ENCODE measurements at places on chromosomes 4 and X.

DNA sequence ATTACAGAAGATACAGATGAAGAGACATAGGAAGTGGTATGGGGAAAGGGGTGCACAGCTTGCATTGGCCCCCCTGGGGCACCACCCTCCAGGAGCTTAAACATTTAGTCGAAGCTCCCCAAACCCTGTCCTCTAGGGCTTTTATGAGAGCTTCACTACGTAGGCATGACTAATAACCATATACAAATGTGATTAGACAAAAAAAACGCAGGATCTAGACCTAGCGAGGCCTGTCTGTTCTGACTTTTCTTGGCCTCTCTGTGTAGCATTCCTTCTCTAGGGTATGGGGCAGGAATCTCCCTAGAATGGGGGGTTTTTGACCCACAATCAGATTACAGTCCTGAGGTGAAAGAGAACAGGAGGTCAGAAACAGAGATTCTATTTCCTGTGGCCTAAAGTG, 293.7 kb upstream of the GALNTL6 start:
- no peak for DNase-seq

DNA sequence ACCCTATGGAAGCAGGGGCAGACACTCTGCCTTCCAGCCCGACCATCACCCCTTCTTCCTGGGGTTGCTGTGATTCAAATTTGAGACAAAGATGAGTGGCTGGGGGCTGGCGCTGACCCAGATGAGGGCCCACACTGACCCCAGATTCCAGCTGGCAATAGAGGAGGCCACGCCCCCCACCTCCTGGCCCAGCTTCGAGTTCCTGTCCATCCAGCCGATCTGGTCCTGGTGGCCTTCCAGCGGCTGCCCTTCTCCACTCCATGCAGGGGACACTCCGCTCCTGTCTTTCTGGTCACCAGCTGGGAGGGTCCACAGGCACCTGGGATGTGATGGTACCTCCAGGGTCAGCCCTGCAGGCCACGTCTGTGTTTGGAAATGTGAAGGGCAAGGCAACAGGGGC, 98.5 kb upstream of the PSAPL1 start:
- no peak for DNase-seq

DNA sequence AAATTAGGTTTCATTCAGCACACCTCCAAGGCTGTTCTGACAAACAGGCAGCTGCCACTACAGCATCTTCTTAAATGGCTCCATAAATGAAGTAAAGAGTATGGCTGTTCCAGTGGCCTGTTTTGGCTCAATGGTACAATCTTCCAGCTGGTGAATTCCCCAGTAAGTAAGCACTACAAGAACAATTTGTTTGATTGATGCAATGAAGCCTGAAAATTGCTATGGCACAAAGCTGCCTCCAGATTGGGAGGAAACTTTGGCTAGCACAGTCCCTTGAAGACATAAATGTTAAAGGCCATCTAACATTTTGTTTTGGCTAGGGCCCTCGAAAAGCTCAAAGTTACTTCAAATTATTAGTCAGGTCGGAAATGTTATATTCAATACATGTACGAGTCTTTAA, 47.5 kb downstream of the FGF13 start:
- DNase-seq, result no peak

DNA sequence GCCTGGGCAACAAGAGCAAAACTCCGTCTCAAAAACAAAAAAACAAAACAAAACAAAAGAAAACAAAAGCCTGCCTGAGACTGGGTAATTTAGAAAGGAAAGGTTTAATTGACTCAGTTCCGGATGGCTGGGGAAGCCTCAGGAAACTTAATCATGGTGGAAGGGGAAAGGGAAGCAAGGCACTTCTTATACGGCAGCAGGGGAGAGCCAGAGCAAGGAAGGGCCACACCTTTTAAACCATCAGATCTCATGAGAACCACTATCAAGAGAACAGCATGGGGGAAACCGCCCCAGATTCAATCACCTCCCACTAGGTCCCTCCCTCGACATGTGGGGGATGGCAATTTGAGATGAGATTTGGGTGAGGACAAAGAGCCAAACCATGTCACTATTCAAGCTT, 122.2 kb downstream of the UBE2K start:
- no peak for DNase-seq

DNA sequence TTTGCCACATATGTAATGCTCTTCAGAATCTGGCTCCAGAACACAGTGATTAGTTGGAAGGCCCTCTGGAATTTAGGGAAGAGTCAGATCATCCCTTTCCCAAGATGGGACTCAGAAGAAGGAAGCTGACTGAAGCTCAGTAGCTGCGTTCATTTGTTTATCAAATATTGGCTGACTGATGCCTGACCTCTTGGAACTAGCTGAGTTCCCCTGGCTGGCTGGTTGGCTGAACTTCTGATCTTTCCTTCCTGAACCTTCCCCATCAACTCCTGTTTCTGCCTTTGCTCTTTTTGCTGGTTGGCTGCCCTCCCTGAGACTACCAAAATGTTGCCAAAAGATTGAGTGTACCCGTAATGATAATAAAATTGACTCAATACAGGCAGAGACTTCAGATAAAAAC, 866.5 kb upstream of the INTU start:
- no peak for DNase-seq

- DNase-seq, result no peak
These were observed 545.3 kb upstream of the FAT1 start for GRCh38 chr4:187268940-187269339.

DNA sequence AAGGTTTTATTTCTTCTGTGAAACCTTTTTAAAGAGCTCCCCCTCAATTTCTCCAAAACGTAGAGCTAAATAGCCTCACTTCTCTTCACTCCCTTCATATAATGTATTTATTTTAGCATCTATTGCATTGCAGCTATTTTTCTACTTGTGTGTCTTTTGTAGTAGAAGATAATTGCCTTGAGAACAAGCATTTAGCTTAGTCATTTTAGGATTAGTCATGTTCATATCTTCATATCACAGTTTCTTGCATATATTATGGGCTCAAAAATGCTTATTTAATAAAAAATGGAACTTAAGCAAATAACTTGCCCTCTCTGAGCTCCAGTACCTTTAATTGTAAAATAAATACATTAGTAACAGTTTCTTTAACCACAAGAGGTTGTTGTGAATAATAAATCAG, 72.1 kb upstream of the SPANXC start:
- no peak for DNase-seq

GRCh38 chr4:900721-901120, 31.4 kb downstream of the GAK start:
- no peak for DNase-seq

GRCh38 chr4:165364452-165365080, 14.2 kb upstream of the CPE start:
- DNase-seq, result no peak

DNA sequence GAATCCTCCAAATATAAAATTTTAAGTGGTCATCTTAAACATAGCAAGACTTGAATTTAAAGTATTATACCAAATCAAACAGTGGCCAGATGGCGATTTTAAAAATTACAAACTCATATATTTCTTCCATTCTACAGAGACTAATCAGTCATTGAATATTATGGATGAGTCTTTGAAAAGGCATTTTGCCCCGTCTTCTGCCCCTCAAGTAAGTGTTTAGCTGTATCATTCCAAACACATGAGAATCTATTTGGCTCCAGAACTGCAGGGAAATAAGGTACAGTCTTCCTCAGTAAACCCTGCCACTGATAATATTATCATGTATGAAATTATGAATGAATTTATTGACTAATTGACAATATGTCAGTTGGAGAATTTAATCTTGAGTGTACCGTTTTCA, 191.0 kb downstream of the SLC7A11 start:
- DNase-seq, result no peak

- DNase-seq, result no peak
These were observed 368.1 kb upstream of the NOCT start for GRCh38 chr4:138647433-138647832.

GRCh38 chr4:101835121-101835904, 44.8 kb downstream of the BANK1 start:
- no peak for DNase-seq

DNA sequence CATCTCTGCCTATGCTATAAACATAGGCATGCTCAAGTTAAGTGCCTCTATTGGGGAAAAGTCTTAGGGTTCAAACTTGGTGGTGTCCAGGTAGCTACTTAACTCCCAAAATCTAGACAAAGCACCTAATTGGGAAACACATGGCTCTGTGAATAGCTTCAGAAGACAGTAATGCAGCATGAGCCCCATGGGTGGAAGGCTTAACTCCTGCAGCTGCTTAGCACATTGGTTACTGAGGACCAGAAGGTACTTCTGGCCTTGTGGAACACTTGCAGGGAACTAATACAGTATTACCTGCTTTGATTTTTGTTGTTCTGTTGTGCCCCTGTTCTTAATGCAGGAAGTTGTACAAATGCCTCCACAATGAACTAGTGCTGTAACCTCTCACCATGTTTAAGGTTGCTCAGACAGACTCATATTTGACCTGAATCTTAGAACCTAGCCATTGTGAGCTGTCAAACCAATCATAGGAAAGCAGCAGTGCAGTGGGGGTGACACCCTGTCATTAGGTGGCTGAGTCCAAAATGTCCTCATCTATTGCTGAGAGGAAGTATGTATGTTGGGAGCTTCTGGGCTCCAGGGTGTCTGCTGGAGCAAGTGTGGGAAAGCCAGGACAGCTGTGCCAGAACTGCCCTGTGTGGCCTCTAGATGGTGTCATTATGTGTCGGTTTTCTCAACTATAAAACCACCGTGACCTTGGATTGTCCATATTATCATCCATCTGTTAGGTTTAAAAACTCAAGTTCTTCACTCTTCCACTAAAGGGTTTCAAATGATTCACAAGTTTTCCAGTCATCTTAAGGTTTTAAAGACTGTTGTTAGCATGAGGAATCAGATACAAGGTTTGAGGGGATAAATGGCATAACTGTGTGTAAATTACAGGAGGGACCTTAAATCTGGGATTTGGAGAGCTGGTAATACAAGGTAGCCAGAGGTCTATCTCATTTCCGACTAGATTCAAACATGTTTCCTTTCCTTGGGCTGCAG, 69.9 kb upstream of the WDR1 start:
- DNase-seq, result no peak

DNA sequence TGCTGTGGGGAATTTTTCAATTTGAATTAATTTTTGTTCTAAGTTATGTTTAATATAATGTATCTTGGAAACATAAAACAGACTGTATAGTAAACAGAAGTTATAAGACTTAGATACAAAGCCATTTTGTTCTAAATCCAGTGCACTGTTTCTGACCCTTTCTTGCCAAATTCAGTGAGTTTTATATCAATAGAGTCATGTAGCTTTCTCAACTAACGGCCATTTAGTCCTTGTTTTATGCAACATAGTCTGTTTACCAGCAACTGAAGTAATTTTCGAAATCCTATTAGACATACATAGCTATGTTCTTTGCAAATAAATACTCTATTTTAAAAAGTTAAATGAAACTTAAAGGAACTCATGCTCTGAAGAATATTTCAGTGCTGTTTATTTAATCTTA, 242.8 kb downstream of the ADGRL3 start:
- DNase-seq, result no peak

DNA sequence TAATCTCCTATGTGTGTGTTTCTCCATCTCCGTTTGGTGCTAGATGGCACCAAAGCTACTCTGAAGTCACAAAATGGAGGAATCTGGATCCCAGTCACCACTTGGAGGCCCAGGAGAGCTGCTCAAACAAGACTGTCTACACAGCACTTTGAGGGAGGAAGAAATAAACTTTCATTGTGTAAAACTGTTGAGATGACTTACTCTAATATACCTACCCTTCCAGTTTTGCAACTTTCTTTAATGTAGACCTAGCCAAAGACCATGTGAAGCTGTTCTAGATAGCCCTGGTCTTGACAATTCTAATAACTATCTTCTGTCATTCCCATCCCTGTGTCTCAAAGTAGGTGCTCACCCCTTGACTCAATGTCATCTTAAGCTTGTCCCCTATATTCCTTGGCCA, 52.8 kb upstream of the TAB3 start:
- DNase-seq, result no peak

- no peak for DNase-seq
These were observed 366.6 kb upstream of the GALNT7 start for GRCh38 chr4:172802032-172802431.

GRCh38 chr4:31411565-31411964, 691.4 kb downstream of the PCDH7 start:
- no peak for DNase-seq

- no peak for DNase-seq
These were observed 123.8 kb downstream of the LUZP4 start for GRCh38 chrX:115413246-115413878.

- DNase-seq, result no peak
These were observed 11.3 kb downstream of the SLC38A5 start for GRCh38 chrX:48458711-48459110.

DNA sequence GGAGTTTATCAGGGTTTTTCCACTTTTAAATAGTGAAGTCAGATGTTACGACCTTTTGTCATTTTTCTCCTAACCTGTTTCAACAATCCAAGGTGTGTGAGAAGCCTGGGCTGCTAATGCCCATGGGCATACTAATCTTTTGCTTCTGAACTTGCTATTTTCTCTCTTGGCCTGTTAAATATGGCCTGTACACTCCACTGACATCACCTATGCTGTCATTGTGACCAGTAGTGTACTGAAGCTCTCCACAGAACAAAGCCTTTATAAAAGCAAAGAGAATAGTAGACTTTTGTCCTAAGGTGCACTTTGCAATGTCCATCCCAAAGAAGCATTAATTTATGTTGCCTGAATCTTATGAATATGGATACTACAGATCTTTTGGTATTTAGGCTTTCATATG, 1490.5 kb downstream of the STIM2 start:
- no peak for DNase-seq

- no peak for DNase-seq
These were observed 372.3 kb upstream of the SPOCK3 start for GRCh38 chr4:167606551-167606950.

- DNase-seq, result no peak
These were observed 70.5 kb downstream of the SEL1L3 start for GRCh38 chr4:25792200-25792791.

DNA sequence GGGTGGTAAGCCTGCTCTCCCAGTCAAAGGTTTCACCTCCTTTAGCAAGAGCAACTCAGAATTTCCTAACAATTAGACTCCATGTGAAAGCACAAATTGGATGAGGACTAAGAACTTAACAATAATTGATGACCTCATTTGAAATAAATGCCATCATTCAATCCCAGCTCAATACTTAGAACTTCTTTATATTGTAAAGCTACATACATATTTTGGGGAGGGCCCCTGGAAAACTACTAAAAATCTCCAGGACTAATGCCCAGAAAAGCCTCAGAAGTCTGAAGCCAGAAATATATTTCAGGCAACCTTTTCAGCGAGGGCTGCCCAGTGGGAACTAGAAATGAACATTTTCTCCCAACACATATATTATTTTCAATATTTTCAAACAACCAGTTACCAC, 38.1 kb downstream of the AMOT start:
- no peak for DNase-seq

- no peak for DNase-seq
These were observed 178.4 kb upstream of the NWD2 start for GRCh38 chr4:37066159-37066558.

DNA sequence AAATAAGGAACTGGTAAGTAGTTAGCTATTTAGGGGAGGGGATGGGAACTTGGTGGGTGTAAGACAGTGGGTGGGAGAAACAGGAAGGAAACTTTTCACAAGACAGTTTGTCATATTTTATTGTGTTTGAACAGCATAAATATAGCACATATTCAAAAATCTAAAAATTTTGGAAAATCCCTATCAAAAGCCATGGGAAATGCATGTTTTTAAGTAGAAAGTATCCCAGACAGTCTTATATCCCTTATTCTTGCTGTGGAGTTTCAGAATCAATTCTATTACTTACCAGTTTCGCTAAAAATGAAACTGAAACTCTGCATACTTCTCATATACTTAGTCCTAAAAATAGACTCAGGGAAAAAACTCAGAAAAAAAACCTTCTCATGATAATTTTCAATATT, 22.3 kb upstream of the RASGEF1B start:
- no peak for DNase-seq

- no peak for DNase-seq
These were observed at the start of gene TEX11 for GRCh38 chrX:70908541-70908940. Gene TEX11 (minus strand): TSS chrX:70908711. CDS start chrX:70907789, 922 bp downstream.
